ENCODE measurements at places on chromosomes 3 and 15.

GRCh38 chr15:87871258-87871681 is 385.3 kb downstream of the NTRK3 start:
- no peak for DNase-seq

GRCh38 chr3:61080737-61081445 is 170.4 kb downstream of the FHIT start:
- DNase-seq: no peak

DNA sequence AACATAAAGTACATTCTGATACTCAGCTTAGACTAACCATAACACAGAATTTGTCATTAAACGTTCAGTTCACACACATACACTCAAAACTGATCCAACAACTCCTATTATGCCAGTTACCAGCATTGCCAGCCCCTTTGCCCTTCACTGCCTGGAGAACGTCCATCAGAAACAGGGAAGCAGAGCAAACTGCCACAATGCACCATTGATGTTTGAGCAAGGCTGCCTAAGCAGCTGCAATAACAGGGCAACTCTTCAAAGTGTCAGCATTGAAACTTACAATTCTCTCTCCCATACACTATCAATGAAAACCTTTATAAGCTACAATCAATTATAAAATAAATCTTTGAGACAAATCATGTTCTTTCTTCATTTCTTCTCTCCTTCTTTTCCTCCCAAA is 85.1 kb downstream of the ZBTB20 start:
- DNase-seq: no peak

- DNase-seq: no peak
These were observed 19.4 kb downstream of the CCR1 start for GRCh38 chr3:46188708-46189107.

- DNase-seq: no peak
These were observed 16.4 kb downstream of the CHST13 start for GRCh38 chr3:126540342-126540849.

DNA sequence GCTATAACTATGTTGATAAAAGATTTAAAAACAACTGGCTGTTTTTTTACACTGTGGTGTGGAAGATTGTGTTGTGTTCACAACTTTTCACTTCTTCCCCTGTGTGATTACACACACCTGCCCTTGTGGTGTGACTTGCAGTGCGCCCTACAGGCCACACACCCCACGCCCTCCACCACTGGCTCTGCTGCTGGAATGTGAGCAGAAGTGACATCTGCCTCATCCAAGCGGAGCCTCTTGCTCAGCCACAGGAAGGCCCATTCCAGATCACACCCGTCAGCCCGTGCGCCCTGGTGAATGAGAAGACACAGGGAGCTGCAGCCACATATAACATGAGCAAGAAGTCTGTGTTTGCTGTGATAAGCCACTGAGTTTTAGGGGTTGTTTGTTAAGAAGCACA is 7.0 kb downstream of the CCR2 start:
- no peak for DNase-seq
